Cardiac muscle cell (in vitro differentiated cells and primary cell): ENCODE measurements at places on chromosomes 1 and 21.

- DNase-seq: peak; percentile 6
Observed at GRCh38 chr1:119448127-119448511, 33.2 kb downstream of the HSD3B2 start.

DNA sequence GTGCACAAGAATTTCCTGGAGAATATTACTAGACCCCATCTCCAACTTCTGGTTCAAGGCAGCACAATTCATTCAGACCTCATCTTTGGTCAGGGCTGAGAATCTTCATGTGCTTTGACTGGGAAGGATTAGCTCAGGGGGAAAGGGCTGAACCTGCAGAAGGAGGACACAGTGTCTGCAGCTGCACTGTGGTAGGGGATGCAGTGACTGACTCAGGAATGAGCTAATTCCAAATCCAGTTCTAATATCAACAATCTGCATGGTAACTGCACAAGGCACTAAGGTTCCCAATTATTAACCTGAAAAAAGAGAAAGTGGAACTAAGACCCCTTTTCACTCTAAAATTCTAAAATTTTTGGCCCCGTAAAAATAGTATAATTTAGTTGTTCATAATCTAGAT lies 31.6 kb downstream of the TTLL7 start:
- DNase-seq: no peak

DNA sequence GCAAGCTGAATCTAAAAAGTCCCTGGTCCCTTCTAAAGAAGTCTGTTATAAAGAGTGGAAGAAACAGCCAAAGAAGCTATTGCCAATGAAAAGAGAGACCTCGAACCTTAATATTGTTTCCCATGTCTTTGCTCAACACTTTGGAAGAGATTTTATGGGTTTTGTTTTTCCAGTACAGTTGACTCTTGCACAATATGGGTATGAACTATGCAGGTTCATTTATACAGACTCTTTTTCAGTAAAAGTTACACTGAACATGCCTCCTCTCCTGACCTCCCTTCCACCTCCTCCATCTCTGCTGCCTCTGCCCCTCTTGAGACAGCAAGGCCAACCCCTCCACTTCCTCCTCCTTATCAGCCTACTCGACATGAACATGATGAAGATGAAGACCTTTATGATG lies 332.5 kb downstream of the SETD4 start:
- DNase-seq: no peak

GRCh38 chr1:185292237-185292636 lies 24.8 kb downstream of the IVNS1ABP start:
- no peak for DNase-seq

DNA sequence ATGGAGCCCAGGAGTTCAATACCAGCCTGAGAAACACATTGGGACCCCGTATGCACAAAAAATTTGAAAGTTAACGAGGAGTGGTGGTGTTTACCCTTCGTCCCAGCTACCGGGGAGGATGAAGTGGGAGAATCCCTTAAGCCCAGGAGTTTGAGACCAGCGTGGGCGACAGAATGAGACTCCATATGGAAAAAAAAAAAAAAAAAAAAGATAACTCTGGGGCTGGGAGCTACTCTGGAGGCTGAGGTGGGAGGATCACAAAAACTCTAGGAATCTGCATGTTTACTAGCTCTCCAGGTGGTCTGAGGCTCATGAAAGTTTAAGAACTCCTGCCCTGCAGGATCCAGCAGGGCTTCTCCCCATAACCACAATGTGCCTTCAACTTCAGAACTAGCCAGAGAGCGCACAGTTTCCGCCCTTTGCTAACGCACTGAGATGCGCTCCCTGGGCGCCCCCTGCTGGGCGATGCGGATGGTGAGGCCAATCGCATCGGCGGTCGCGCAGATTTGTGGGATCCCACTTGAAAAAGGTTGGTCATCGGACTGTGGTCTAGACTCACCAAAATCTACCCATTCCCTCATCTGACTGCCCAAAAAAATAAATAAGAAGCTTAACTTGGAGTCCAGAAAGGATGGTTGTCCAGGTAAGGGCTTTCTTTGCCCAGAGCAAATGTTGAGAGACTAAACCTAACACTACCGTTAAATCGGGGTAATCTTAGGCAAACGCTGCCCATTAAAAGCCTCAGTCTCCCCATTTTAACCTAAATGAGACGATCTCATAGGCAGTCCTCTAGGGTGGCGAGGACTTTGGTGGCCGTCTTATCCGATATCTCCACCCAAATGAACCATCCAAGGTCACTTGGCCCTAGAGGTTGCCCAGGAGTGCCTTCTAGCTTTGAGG lies 8.8 kb downstream of the ZNF683 start:
- DNase-seq: peak; percentile 92

DNA sequence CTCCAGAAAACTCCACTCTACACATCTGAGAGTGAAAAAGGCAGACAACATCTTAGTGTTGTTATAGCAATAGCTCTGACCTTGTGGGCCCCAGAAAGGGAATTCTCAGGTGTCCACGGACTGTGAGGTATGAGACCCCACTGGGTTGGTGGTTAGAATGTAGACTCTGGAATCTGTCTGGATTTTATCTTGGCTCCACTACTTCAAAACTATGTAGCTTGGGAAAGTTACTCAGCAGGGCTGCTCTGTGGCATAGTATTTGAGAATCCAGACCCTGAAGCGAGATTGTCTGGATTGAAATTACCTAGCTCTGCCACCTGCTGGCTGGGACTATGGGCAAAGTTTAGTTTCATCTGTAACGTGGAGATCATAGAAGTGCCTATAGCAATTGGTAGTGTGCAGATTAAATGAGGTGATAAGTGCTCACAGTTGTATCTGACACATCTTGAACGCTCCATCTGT lies 25.8 kb downstream of the PRDM2 start:
- DNase-seq: peak; percentile 37

- no peak for DNase-seq
Observed at GRCh38 chr1:19668888-19669287, 4.2 kb downstream of the HTR6 start.

- DNase-seq: no peak
Observed at GRCh38 chr1:171754353-171754705, 12.5 kb upstream of the VAMP4 start.

GRCh38 chr1:88276163-88276562 lies 407.9 kb upstream of the PKN2 start:
- peak; percentile 10 for DNase-seq

DNA sequence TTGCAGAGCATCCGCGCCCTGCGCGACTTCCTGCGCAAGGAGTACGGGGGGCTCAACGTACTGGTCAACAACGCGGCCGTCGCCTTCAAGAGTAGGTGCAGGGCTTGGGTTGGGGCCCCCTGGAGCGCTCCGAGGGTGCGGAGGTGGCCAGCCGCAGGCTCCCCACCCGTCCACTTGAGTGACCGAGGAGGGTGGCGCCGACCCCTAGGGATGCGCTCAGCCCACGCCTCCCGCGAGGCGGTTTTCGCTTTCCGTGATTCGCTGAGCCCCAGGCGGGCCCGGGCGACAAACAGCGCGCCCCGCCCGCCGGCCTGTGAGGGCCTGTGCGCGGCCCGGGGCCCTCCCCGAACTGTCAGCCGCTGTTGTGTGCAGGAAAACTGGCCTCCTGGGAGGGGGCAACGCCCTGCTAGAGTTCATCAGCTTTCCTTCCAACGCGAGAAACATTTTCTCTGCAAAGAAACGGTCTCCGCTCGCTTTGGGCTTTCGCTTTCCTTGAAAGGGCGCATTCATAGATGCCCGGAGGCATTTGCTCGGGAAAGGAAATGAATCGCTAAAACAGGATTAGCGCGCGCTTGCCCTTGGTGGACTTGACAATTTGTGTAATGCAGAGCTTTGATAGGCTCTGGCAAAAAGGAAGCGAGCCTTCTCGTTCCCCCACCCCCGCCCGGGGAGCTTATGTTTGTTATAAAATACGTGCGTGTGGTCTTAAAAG lies 668 bp downstream of the CBR3 start:
- peak; percentile 52 for DNase-seq

- DNase-seq: peak; percentile 71
Observed at GRCh38 chr1:110390096-110390495, 730 bp downstream of the SLC16A4 start.
